K562 (cell line): ENCODE measurements at places on chromosomes 7 and 10. TPM values are rescaled to one million over a fixed set of nuclear protein-coding genes. Genes with fewer than 3 reads are reported as not detected.

DNA sequence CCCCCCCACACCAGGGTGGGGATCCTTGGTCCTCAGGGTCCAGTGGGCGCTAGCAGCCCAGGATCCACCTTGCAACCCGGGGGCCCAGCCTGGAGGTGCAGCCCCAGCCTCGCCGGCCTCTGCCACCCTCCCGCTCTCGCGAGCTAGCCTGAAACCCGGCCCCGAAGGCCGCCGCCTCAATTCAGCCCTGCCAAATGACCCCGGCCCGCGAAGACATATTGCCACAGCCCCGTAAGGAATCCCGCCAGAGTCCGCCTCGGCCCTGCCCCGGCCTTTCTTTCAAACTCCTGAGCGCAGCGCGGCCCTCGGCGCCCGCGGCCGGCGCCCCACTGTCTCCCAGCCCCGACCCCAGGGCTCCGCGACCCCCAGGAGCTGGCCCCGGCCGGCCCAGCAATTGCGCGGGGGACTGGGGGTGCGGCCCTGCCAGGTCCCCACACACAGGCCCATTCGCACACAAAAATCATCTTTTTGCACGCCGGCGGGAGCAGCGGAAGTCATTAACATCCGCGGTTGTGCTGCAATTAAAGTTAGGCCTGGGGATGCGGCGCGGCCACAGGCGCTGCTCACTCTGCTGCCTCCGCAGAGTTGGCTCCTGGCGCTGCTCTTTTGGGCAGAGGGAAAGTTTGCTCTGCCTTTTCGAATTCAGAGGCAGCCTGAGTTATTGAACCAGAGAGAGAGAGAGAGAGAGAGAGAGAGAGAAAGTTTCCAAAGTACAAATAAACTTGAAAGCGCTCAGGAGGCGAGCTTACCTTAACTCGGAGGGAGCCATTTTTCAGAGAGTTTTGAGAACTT lies 4.0 kb downstream of the HOXA5 start:
- H3K27me3 ChIP-seq, result peaks cover 26% of the 10 kb centered on the region
- no peaks in the 10 kb centered on the region for H3K36me3 ChIP-seq
- DNase-seq, result no peak
- no peak overlapping the region for H3K4me3 ChIP-seq
- H3K27ac ChIP-seq, result no peak overlapping the region
- H3K4me1 ChIP-seq, result peaks cover 7% of the 10 kb centered on the region; the same call in 1 of the 3 replicates

DNA sequence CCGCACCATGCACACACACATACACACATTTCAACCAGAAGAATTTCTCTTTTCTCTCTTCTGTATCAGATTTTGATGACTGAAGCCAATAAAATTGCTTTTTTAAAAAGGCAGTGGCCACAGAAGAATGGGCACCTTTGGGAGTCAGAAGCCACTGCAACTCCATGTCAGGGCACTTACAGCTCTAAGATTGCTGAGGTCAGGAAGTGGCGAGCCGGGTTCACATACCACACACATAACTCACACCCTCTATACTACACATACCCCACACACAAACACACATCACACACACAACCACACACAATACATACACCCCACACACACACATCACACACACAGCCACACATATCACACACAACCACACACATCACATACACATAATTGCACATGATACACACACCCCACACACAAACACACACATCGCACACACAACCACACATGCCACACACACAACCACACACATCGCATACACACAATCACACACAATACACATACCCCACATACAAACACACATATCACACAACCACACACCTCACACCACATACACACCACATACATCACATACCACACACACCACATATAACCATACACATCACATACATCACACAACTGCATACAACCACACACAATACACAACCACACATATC lies 31.2 kb downstream of the GPRIN2 start:
- H3K4me1 ChIP-seq, result peaks cover 12% of the 10 kb centered on the region; the same call in 2 of the 3 replicates
- no peaks in the 10 kb centered on the region for H3K36me3 ChIP-seq
- H3K4me3 ChIP-seq, result no peak overlapping the region
- DNase-seq, result no peak

- DNase-seq, result no peak
- no peaks in the 10 kb centered on the region for H3K4me1 ChIP-seq
- H3K27ac ChIP-seq, result no peak overlapping the region
- no peaks in the 10 kb centered on the region for H3K36me3 ChIP-seq
- H3K27me3 ChIP-seq, result no peaks in the 10 kb centered on the region
- no peak overlapping the region for H3K4me3 ChIP-seq
Observed at GRCh38 chr7:12898620-12899019, 211.2 kb downstream of the ARL4A start.

GRCh38 chr10:60312818-60313588 lies 76.7 kb downstream of the ANK3 start:
- H3K36me3 ChIP-seq, result no peaks in the 10 kb centered on the region
- no peak overlapping the region for H3K4me3 ChIP-seq
- H3K4me1 ChIP-seq, result peaks cover 59% of the 10 kb centered on the region

- H3K27me3 ChIP-seq, result no peaks in the 10 kb centered on the region
- H3K4me1 ChIP-seq, result no peaks in the 10 kb centered on the region; the same call in 2 of the 3 replicates
- H3K27ac ChIP-seq, result no peak overlapping the region
- H3K36me3 ChIP-seq, result no peaks in the 10 kb centered on the region
- DNase-seq, result no peak
- no peak overlapping the region for H3K4me3 ChIP-seq
Observed at GRCh38 chr10:126017961-126018560, 121.7 kb downstream of the FANK1 start.

Gene EIF4EBP2
- 54.1 and 61.8 TPM in 2 replicates for total RNA-seq

Gene CTAGE4
- 0.07 TPM in 1 of 2 replicates, not detected in the other for total RNA-seq
